ENCODE measurements at places on chromosomes 2 and 18.

GRCh38 chr2:217977840-217978535, 24.8 kb downstream of the TNS1 start:
- no peak for DNase-seq

DNA sequence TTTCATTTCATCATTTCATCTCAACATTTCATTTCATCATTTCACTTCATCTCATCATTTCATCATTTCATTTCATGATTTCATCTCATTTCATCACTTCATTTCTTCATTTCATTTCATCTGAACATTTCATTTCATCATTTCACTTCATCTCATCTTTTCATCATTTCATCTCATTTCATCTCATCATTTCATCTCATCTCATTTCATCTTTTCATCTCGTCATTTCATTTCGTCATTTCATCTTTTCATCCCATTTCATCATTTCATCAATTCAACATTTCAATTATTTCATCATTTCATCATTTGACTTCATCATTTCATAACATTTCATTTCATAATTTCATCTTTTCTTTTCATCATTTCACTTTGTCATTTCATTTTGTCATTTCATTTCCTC, 128.4 kb downstream of the ANKRD30BL start:
- DNase-seq = no peak

- peak; percentile 8 for DNase-seq
Measured at GRCh38 chr2:239143858-239144712, 256.7 kb downstream of the HDAC4 start.

GRCh38 chr2:5022061-5022460, 670.1 kb upstream of the SOX11 start:
- DNase-seq = no peak

GRCh38 chr2:147679191-147679954, 165.5 kb upstream of the ACVR2A start:
- peak; percentile 69 for DNase-seq

- DNase-seq = no peak
Measured at GRCh38 chr2:205959521-205959920, 126.5 kb downstream of the INO80D start.

DNA sequence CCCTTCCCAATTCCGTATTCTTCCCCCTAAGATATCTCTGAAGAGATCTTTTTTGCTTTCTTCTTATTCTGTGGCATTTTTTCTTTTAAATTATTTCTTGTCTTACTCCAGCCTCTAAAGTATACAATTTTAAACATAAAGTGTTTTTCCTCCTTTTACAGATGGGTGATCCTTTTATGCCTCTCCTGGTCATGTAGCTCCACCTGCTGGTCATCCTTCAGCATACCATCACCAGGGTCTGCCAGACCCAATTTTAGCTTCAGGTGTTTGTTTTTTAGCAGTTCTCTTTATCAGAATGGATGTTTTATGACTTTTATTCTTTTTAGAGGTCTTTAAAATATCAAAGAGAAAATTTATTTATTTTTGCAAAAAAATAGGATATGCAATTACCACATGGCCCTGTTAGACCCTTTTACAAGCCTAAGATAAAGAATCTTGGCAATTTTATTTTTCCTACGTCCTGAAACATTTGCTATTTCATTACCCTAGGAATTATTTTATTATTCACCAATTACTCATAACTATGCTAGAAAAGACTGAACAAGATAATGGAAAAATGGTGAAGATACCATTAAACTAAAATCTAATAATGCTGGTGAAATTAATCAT, 55.5 kb downstream of the PIGN start:
- DNase-seq = peak; percentile 23

DNA sequence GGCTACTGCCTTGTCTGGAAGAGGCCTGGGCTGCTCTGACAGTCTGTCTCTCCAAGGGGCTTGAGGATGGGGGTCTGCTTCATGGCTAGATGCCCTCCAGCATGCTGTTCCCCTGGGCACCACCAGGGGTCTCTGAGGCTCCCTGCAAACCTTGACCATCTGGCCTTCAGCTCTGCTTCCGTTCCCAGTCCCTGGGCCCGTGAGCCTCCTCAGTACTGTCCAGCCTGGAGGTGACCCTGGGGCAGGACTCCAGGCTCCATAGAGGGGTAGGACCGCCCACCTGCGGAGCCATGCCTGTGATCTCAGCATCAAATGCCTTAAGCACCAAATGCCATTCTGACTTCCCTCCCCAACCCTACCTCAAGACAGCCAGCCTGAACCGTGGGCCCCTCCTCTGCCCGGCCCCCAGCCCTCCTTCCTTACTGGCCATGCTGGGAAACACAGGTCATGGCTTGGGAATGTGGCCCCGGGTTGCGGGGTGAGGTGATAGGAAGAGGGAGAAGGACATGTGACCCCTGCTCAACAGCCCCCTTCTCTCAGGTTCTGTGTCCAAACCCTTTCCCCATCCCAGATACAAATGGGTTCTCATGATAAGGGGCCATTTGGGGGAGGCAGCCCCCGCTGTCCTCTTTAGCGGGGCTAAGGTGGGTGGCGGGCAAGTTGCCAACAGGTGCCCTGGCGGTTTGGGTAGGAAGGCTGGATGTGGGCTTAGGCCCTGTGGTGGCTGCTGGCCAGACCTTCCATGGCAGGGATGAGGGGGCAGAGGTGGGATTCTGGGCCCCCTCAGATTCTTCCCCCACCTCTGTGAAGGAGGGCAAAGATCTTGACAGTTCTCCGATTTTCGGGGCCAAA, 25.0 kb downstream of the SPEG start:
- no peak for DNase-seq

- DNase-seq = no peak
Measured at GRCh38 chr2:78009289-78009688, 487.1 kb upstream of the LRRTM4 start.

DNA sequence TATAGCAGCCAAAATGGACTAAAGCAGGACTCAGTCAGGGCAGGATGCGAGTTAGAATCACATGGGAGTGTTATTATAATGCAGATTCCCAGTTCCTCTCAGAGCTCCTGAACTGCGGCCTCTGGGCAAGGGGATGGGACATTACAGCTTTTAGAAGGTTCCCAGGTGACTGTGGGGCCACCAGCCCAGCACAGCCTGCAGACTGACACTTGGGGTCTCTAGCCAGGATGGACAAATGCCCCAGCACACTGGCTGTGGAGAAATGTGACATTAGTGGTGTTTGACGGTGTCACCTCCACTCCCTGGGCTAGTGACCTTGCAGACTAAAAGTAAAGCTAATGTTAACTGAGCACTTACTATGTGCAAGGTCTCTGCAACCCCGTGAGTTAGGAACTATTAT, 238.0 kb upstream of the HS6ST1 start:
- no peak for DNase-seq

- DNase-seq = no peak
Measured at GRCh38 chr18:7535436-7536205, 31.5 kb upstream of the PTPRM start.

Data from NCI-H1417 (cell line).